ENCODE measurements at places on chromosomes 5 and 9.

DNA sequence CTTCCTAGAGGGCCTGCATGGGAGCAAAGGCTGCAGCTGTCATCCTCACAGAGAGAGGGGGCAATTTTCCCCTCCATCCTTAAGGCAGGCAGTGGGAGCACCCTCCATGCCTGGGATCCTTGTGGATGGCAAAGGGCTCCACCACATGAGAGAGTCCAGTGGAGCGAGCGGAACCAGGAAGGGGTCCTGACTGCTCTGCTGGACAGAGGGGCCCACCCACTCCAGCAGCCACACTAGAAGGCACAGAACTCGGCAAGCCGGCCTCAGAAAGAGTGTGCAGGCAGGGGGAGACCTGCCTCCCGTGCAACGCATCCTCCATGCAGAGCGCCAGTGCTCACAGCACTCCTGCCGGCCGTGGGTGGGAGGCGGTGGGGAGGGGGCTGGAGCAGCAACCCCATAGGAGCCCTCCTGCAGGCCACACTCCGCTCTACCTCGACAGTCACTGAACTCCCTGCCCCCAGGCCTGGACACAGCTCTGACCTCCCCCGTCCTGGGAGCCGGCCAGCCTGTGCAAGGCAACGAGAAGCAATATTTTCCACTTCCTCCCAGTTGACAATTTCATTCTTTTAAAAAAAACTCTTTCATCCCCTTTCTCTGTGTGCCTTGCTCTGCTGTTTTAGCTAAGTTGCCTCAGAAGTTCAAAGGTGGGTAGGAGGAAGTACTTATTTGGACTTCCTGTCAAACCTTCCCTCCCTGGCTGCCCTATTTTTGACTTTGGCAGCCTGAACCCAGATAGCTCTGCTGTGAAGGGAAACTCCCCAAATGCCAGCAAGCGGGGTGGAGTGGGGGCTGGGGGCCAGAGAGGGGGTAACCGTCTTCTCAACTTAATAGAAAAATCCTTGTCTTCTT, 5.3 kb upstream of the LCP2 start:
- no peak for DNase-seq

DNA sequence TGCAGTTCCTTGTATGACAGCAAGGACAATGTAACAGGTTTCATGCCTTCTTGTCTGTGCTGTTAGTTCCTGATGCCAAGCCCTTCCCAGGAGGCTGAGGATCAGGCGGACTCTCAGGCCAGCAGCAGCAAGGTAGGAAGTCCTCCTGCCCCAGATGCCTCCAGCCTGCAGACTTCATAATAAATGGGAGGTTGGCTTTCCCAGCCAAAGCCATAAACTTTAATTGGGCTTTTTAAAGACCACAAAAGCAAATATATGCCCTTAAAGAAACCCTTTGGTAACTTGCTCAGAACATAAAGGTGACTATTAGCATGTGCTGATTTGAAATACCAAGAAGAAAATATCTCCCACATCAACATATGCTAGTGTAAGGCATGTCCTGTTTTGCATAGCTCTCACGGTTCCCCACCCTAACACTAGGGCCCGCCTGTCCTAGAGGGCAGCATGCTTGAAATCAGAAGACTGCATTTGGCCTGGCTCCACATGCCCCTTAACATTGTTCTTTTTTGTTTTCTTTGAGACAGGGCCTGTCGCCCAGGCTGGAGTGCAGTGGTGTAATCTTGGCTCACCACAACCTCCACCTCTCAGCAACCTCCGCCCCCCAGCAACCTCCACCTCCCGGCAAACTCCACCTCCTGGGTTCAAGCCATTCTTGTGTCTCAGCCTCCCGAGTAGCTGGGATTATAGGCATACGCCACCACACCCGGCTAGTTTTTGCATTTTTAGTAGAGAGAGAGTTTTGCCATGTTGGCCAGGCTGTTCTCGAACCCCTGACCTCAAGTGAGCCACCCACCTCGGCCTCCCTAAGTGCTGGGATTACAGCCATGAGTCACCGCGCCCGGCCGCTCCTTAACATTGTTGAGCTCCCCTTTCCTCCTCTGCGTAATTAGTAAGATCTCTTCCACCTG, 44.6 kb upstream of the FCN1 start:
- DNase-seq, result no peak

GRCh38 chr5:83672646-83673045, 48.0 kb downstream of the HAPLN1 start:
- DNase-seq, result no peak

DNA sequence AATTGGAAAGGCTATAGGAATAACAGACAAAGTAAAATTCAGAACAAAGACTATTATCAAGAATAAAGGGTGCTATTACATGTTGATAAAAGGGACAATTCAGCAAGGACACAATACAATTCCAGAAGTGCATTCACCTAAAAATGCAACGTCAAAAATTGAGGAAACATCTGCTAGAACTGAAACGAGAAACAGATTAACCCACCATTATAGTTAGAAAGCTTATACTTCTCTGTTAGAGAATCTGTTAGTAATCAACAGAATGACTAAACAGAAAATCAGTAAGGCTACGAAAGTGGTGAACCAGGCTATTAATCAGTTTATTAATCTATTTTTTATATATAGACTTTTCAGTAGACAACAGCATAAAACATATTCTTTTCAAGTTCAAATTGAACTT, 14.8 kb downstream of the FCN1 start:
- no peak for DNase-seq

- no peak for DNase-seq
Observed at GRCh38 chr9:136232969-136233368, 12.6 kb downstream of the QSOX2 start.

DNA sequence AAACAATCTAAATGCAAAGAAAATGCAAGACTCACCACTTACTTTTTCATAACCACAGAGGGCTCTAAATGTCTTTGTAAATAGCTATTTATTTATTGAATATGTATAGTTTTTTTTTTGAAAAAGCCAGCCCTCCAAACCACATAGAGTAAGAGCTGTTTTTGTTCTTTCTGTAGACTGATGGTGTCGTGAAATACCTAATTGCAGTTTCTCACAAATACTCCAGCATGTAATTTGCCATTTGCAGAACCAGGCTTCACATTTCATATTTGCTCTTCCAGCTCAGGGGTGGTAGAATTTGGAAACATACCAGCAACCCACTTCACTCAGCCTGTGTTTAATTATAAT, 159.8 kb downstream of the TMC1 start:
- DNase-seq, result no peak

GRCh38 chr9:135504262-135505243, 4.1 kb downstream of the MRPS2 start:
- DNase-seq, result no peak

- no peak for DNase-seq
Observed at GRCh38 chr5:4511996-4512656, 628.0 kb upstream of the ADAMTS16 start.

- DNase-seq, result no peak
Observed at GRCh38 chr9:34577400-34578240, 11.9 kb downstream of the CNTFR start.

DNA sequence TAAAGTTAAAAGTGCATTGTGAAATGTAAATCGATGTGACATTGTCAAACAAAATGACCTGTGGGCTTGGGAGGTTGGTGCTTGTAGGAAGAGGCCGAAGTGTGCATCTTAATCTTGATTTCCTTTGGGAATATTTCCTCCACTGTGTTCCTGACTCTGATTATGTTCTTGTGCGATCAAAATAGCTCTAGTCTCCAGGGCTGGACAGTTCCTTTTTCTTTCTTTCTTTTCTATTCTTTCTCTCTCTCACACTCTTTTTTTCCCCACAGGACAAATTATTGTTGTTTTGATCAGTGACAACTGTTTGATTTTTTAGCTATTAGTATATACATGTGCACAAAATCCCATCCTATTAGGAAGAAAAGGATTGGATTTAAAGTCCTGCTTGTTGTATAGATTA, 347.5 kb downstream of the ZSWIM6 start:
- no peak for DNase-seq

- DNase-seq, result no peak
Observed at GRCh38 chr9:14243514-14244042, 70.4 kb downstream of the NFIB start.

GRCh38 chr9:97427885-97428284, 16.0 kb downstream of the TDRD7 start:
- DNase-seq, result no peak

GRCh38 chr5:77798456-77798855, 22.3 kb upstream of the TBCA start:
- DNase-seq, result no peak

- no peak for DNase-seq
Observed at GRCh38 chr9:95776176-95776575, 99.3 kb upstream of the ERCC6L2 start.

DNA sequence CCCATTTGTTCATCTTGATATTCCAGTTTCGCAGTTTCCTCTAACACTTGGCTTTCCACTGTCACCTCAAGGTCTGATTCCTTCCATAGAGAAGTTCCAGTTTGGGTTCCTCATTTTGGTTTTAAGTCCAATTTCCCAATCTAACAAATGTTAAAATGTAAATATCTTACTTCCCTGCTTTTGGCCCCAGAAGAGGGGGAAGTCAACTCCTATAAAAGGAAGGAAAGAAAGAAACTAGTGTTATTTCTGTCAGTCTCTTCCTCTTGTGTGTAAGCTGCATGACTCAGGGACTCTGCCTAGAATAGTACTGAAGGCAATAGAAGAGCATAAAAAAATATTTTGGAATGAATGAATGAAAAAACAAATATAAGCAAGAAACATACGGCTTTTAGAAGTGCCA, 127.5 kb upstream of the CCNG1 start:
- no peak for DNase-seq

- DNase-seq, result no peak
Observed at GRCh38 chr5:42586625-42587024, 163.4 kb downstream of the GHR start.

DNA sequence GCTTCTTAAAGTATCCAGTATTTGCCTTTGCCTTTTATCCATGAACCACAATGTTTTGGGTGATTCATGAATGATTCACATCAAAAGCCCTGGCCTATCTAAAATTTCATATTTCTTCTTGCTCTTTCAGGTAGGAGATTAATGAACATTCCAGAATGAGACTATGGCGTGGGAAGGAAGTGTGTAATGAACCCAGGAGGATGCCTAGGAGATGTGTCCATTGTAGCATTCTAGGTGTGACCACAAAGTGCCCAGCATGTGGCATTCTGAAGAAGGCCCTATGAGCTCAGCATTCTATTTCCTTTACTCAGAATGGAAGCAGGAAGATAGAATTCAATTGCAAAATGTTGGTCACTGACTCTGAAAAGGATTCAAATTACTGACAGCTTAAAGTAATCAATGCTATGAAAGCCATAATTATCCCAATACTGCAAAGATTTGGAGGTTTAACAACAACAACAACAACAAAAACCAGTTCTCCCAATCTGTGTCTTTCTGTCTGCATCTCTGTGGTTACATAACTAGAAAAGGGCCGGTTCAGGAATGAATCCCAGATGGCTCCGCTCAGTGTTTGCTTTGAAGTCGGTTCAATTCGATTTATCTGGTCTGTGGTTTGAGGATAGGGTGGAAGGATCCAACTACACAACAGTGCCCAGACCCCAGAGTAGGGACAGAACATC, 126.7 kb downstream of the FOXD1 start:
- DNase-seq, result no peak

DNA sequence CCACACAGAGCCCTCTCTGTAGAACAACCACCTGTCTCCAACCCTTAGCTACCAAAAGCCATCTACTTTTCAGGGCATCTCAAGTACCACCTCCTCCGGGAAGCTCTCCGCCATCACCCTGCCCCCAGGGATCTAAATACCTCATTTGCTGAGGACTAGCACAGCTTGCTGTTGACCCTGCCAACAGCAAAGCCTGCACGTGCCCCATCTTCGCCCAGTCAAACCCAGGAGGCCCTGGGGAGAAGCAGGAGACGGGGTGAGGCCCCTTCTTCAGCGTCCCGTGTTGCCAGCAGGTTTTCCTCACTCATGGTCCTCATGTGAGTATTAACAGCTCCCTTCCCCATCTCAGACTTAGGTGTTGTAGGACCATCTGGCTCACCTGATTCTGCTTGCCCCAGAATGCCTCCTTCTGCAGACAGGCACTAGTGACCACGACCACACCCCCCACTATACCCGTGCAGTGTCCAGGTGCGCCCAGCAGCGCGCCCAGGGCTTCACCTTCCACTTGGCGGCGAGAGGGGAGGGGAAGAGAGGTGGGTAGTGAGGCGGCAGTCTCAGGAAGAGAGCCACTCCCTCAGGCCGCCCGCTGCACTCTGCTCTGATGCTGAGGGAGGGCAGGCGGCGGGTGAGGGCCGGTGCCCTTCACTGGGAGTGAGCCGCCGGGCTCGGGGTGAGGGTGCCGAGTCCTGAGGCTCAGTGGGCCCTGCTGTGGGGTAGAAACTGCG, 11.1 kb downstream of the VAV2 start:
- DNase-seq, result no peak

DNA sequence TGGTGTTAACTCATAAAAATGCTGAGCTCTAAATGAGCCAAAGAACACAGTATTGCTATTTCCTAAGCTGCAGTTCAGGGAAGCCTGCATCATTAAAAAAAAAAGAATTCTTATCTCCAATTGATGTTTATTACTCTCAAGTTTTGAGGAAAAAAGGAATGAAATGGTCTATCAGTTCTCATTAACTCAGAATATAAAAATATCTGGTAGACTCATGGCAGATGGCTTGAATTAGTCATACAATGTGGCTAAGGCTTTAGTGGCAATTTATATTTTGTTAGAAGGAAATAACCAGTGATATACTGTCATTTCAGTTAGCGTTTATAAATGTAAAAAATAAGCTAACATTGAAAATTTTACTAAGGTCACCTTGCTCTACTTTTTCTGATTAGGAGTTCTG, 1403.4 kb upstream of the C9orf72 start:
- no peak for DNase-seq

GRCh38 chr9:109323771-109324170, 2.9 kb upstream of the EPB41L4B start:
- no peak for DNase-seq

GRCh38 chr5:5629607-5629978, 207.1 kb downstream of the ICE1 start:
- no peak for DNase-seq

DNA sequence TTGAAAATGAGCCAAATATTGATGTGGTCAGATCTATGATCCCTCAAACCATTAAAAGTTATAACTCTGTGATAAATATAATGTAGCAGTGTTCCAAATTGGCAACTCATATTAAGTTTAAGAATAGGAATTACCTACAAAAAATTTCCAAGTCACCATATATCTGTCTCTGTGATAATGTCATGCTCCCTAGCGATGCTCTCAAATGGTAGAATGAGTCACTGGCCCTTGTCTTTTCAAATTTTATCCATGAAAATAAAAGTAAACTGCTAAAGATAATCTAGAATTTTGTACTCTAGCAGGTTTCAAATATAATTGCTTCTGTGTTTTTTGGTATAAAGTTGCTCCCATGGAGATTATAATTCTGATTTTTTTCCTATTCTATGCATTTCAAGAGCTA, 277.1 kb downstream of the PDE4D start:
- DNase-seq, result no peak

- no peak for DNase-seq
Observed at GRCh38 chr5:141734501-141735229, 52.6 kb upstream of the ARAP3 start.

Measured in cortex of kidney (tissue), 1 donor.